ENCODE measurements at places on chromosomes 5 and 9. TPM values are rescaled to one million over a fixed set of nuclear protein-coding genes. Genes with fewer than 3 reads are reported as not detected.

The SPINK4 gene
- not detected for total RNA-seq

The PCDHB9 gene
- 2.3 TPM for total RNA-seq

DNA sequence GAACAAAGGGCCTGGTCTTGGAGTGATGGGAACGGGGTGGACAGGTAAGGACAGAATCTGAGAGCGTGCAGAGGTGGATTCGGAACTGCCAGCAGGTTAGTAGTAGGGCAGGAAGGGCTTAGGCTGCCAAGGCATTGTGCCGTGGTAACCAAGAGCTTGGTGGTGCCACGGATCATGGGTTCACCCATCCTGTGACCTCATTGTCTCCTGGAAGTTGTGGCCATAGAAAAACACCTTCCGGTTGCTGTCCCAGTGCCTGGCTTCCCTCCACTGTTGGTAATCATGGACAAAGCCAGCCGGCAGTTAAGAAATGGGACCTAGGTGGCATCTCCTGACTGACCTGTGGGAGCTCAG lies 42.5 kb upstream of the CFAP157 start:
- DNase-seq: no peak
- H3K27me3 ChIP-seq: no peaks in the 10 kb centered on the region
- H3K4me3 ChIP-seq: no peak overlapping the region

DNA sequence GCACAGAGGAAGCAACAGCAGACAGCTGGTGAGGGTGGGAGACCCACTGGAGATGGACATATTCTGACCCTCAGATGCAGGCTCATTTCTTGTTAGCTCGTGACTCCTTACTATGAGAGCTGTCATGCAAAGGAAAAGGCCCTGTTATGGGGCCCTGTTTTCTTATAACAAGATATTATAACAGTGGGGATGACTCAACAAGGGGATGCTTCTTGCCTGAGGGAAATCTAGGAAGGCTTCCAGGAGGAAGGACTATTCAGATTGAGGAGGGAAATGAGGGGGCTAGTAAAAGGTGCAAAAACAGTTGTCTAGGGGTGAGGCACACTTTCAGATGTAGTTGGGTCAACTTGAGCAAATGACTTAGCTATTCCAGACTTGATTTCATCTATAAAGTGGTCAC lies 83.0 kb downstream of the DAB2IP start:
- peak overlapping the region; percentile 58 for H3K27ac ChIP-seq
- no peak overlapping the region for H3K4me3 ChIP-seq
- peaks cover 3% of the 10 kb centered on the region for H3K27me3 ChIP-seq
- DNase-seq: no peak

The NEK6 gene
- 21.4 TPM for total RNA-seq

GRCh38 chr9:76424491-76424890 lies 30.3 kb upstream of the RFK start:
- H3K4me3 ChIP-seq: no peak overlapping the region
- DNase-seq: no peak
- H3K36me3 ChIP-seq: no peaks in the 10 kb centered on the region

GRCh38 chr9:33794560-33794959 lies 801 bp upstream of the PRSS3 start:
- peaks cover 6% of the 10 kb centered on the region for H3K36me3 ChIP-seq
- H3K4me3 ChIP-seq: no peak overlapping the region
- no peak overlapping the region for H3K27ac ChIP-seq
- peaks cover 17% of the 10 kb centered on the region for H3K4me1 ChIP-seq

DNA sequence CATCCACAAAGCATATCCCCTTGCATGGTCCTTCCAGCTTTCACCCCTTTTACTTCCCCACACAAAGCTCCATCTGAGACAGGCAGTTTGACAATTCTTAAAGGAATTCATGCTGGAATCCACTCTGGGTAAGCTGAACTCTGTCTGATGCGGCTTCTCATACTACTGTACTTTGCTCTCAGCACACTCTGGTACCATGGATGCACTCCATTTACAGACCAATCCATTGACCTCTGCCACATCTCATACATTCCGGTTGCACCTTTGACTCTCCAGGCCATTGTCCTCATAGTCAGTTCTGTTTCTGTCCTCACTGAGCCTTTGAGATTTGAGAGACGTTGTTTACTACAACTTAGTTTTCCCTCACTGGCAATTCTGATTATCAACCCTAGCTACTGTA lies 12.2 kb downstream of the SPATA9 start:
- H3K36me3 ChIP-seq: no peaks in the 10 kb centered on the region
- no peak overlapping the region for H3K4me3 ChIP-seq
- DNase-seq: no peak
- H3K27me3 ChIP-seq: no peaks in the 10 kb centered on the region
- H3K27ac ChIP-seq: no peak overlapping the region

GRCh38 chr9:111599092-111599954 lies at the start of gene PTGR1:
Gene PTGR1 (minus strand): TSS chr9:111599647. CDS start chr9:111597422, 2,225 bp downstream.
- peak within 1 kb of the TSS; percentile 94 for H3K4me3 ChIP-seq
- peaks cover 13% of the 10 kb centered on the region for H3K4me1 ChIP-seq
- peaks cover 8% of the 10 kb centered on the region for H3K27me3 ChIP-seq
- peaks cover 20% of the 10 kb centered on the region for H3K36me3 ChIP-seq
- peak within 1 kb of the TSS; percentile 91 for H3K27ac ChIP-seq
- DNase-seq: peak; percentile 79

DNA sequence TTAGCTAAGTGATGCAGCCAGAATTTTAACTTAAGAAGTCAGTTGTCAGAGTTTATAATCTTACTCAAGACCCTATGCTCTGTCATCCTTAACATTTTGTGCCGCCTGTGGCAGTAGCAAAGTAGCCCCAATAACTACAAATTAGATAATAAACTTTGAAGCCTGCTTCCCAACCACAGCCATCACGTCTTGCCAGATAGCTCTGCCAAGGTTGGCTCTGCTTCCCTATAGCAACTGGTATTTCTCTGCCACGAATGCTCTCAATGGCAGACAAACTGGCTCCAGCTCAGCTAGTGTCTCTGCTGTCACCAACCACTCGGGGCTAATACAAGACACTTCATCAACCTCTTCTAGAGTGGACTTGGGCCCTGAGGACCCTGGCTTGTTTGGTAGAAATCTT lies 576.1 kb downstream of the CDH12 start:
- no peaks in the 10 kb centered on the region for H3K36me3 ChIP-seq
- H3K27ac ChIP-seq: no peak overlapping the region
- no peaks in the 10 kb centered on the region for H3K4me1 ChIP-seq
- DNase-seq: no peak

The PROB1 gene
- total RNA-seq: 3.2 TPM

DNA sequence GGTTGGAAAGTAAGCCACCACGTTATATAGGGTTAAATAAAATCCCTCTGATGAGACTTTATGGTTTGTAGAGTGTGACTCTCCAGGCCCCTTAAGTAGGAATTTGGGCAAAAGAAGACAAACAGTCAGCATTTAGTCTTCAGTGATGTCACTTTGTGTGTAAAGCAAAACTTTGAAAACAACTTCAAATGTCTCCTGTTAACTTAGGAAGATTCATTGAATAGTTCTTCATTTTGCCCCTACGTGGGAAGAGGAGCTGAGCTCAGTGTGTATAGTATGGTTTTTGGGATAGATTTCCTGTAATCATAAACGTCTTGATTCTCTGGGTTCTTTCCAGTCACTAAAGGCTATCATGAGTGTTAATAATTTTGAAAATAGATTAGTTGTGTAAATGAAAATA lies 101.3 kb downstream of the GADD45G start:
- H3K36me3 ChIP-seq: no peaks in the 10 kb centered on the region
- no peak for DNase-seq
- no peak overlapping the region for H3K27ac ChIP-seq

DNA sequence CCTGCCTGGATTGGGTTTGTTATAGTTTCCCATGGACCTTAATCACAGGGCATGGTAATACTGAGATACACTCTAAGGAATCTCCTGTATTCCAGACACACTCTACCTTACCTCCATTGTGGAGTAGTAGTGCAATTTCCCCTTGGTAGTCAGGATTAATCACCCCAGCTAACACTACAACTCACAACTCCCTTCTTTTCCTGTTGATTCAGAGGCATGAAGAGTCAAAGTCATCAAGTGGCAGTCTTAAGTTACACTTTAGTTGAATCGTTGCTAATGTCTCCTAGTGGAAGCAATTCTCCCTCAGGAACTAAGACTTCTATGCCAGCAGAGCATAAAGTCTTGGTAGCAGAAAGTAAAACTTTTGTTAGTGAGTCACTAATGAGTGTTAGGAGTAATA lies 122.7 kb upstream of the APC start:
- H3K27ac ChIP-seq: no peak overlapping the region
- no peak for DNase-seq
- no peaks in the 10 kb centered on the region for H3K4me1 ChIP-seq
- H3K27me3 ChIP-seq: no peaks in the 10 kb centered on the region
- H3K36me3 ChIP-seq: no peaks in the 10 kb centered on the region

- H3K4me3 ChIP-seq: no peak overlapping the region
- no peaks in the 10 kb centered on the region for H3K36me3 ChIP-seq
- DNase-seq: peak; percentile 68
- no peak overlapping the region for H3K27ac ChIP-seq
- H3K4me1 ChIP-seq: no peaks in the 10 kb centered on the region
These were observed 681.8 kb downstream of the SEMA5A start for GRCh38 chr5:8864053-8864452.

The CARTPT gene
- not detected for total RNA-seq

GRCh38 chr5:15243301-15244020 lies 256.5 kb upstream of the FBXL7 start:
- peaks cover 35% of the 10 kb centered on the region for H3K36me3 ChIP-seq
- H3K4me1 ChIP-seq: no peaks in the 10 kb centered on the region
- H3K27me3 ChIP-seq: no peaks in the 10 kb centered on the region
- H3K4me3 ChIP-seq: no peak overlapping the region
- no peak for DNase-seq
- no peak overlapping the region for H3K27ac ChIP-seq

The PHF24 gene
- 0.53 TPM for total RNA-seq

The OGN gene
- 0.11 TPM for total RNA-seq

- no peak overlapping the region for H3K27ac ChIP-seq
- no peak for DNase-seq
- H3K4me1 ChIP-seq: peaks cover 20% of the 10 kb centered on the region
- no peaks in the 10 kb centered on the region for H3K36me3 ChIP-seq
- no peaks in the 10 kb centered on the region for H3K27me3 ChIP-seq
- no peak overlapping the region for H3K4me3 ChIP-seq
These were observed 106.0 kb upstream of the LRRTM2 start for GRCh38 chr5:138981131-138981530.

The GABRA6 gene
- total RNA-seq: not detected

The ENHO gene
- 27.9 TPM for total RNA-seq

- no peak overlapping the region for H3K4me3 ChIP-seq
- H3K27me3 ChIP-seq: no peaks in the 10 kb centered on the region
- H3K4me1 ChIP-seq: peaks cover 48% of the 10 kb centered on the region
- no peaks in the 10 kb centered on the region for H3K36me3 ChIP-seq
- peak overlapping the region; percentile 58 for H3K27ac ChIP-seq
These were observed 7.5 kb downstream of the NDST1 start for GRCh38 chr5:150515446-150515845.

The HAPLN1 gene
- 9.4 TPM for total RNA-seq

The KIAA0825 gene
- total RNA-seq: 1.5 TPM

The RGS14 gene
- total RNA-seq: 74.6 TPM

DNA sequence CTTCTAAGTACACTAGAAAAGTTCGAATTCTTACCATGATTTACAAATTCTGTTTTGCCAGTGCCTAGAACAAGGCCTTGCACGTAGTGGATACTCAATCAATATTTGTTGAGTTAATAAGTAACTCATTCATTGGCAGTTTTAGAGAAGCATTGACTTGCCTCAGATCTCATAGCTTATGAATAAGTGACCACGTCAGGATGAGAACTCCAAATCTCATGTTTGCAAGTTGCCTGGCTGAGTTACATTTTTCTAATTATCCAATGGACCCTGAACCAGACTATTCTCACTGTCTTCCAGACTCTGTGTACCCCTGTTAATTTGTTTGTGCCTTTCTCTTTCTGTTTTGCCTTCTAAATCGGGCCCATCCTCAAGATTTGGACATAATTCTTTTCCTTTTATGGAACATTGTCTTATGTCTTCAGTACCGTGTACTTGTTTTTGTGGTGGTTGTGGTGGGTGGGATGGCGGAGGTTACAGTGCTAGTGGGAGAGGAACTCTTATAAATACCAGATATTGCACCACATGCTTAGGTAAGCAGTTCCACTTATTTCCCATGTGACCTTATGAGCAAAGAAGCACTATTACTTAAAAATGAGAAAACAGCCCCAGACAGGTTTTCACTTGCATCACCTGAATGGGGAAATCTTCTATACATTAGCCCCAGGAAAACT lies 96.3 kb downstream of the UNC13B start:
- peaks cover 13% of the 10 kb centered on the region for H3K4me1 ChIP-seq
- no peak for DNase-seq
- no peak overlapping the region for H3K4me3 ChIP-seq
- H3K27ac ChIP-seq: peak overlapping the region; percentile 13
- no peaks in the 10 kb centered on the region for H3K27me3 ChIP-seq

DNA sequence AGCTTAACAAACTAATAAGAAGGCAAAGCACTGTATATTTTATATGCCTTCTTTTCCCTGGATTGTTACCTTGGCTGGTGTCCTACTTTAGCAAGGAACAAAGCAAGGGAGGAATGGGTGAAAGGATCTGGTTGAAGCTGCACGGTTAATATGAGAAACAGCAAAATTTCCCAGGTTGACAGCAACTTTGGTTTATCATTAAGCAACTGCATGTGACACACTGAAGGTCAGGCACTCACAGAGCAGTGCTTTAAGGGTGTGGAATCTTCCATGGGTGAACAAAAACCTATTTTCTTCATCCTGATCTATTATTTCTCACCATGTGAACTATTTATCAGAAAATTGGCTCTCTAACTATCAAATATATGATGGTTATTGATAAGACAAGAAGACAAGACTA lies 109.0 kb upstream of the ATP10B start:
- no peak overlapping the region for H3K27ac ChIP-seq
- no peak for DNase-seq
- no peak overlapping the region for H3K4me3 ChIP-seq
- H3K27me3 ChIP-seq: no peaks in the 10 kb centered on the region
- H3K4me1 ChIP-seq: no peaks in the 10 kb centered on the region

GRCh38 chr5:111507276-111507675 lies 5.1 kb downstream of the STARD4 start:
- H3K27ac ChIP-seq: no peak overlapping the region
- no peak for DNase-seq
- no peak overlapping the region for H3K4me3 ChIP-seq

Data from WTC11 (cell line).